ENCODE measurements at places on chromosomes 3 and 15.

- no peak for DNase-seq
Measured at GRCh38 chr15:63623232-63623969, 26.2 kb downstream of the FBXL22 start.

DNA sequence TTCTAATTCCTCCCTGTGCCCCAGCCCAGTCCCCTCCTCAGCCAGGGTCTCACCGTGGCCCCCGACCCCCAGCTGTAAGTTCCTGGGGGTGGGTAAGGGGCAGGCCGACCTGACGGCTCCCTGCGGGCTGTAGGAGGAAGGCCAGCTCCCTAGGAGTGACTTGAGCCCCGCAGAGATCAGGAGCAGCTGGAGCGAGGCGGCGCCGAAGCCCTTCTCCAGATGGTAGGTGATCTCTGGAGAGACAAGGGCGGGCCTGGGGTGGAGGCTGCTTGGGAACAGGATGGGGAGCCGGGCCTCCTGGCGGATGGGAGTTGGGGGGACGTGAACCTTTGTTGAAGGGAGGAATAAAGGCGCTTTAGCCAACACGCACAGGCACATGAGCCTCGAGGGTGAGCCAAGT lies 4.2 kb downstream of the SLC28A1 start:
- no peak for DNase-seq

DNA sequence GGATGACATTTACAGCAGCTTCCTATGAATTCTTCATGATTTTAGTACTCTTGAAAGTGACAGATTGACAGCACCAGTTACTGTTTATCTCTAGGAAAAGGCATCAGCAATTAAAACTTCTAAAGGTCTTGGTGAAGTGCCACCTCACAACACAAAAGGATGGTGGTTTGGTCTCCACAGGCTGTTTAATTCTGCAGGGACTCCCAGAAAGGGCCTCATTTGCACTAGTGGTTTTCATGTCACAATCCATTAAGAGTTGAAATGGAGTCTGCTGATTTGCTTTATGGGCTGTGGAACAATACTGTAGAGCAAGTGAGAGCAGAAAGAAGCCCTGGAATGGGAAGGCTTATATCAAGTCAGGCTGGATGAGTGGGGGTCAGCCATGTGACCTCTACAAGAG lies 225.3 kb upstream of the KCNMB2 start:
- no peak for DNase-seq

- peak; percentile 7 for DNase-seq
Measured at GRCh38 chr3:35664460-35664919, 25.2 kb downstream of the ARPP21 start.

- peak; percentile 45 for DNase-seq
Measured at GRCh38 chr3:17047162-17047561, 162.4 kb downstream of the PLCL2 start.

GRCh38 chr3:168341956-168342936 lies 246.5 kb upstream of the GOLIM4 start:
- no peak for DNase-seq

DNA sequence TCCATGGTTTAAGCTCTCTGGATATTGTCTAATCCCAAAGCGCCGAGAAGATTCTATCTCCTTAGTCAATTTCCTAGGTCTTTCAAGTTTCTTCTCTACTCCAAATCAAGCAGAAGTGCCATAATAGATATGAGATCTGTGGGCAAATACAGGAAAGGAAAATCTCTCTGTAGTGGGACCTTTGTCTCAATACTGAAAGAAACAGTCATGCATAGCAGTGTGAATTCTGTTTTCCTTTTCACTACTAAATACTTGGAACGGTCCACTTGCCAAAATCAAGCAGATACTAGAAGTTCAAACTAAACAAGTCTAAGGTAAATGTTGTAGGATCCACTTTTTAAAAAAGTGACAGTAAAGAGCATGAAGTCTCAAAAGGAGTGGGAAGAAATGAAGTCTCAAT lies 236.6 kb downstream of the ZMAT3 start:
- no peak for DNase-seq

GRCh38 chr15:66832664-66833063 lies 130.6 kb downstream of the SMAD6 start:
- no peak for DNase-seq

- DNase-seq: no peak
Measured at GRCh38 chr15:31271711-31272557, 54.7 kb upstream of the KLF13 start.

GRCh38 chr3:9023226-9023590 lies 59.9 kb upstream of the RAD18 start:
- no peak for DNase-seq

DNA sequence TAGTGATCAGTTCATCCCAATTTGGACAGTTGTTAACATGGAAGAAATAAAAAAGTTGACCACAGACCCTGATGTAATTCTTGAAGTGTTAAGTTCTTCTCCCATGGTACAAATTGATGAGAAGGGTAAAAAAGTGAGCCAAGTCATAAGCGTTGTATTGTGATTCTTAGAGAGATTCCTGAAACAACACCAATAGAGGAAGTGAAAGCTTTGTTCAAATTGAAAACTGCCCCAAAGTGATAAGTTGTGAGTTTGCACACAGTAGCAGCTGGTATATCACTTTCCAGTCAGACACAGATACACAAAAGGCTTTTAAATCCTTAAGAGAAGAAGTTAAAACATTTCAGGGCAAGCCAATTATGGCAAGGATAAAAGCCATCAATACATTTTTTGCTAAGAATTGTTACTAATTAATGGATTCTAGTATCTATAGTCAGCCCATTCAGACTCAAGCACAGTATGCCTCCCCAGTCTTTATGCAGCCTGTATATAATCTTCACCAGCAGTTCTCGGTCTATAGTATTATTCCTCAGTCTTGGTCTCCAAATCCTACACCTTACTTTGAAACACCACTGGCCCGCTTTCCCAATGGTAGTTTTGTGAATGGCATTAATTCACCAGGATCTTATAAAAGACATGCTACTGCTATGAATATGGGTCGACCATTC lies 38.2 kb downstream of the CDIN1 start:
- DNase-seq: peak; percentile 56

DNA sequence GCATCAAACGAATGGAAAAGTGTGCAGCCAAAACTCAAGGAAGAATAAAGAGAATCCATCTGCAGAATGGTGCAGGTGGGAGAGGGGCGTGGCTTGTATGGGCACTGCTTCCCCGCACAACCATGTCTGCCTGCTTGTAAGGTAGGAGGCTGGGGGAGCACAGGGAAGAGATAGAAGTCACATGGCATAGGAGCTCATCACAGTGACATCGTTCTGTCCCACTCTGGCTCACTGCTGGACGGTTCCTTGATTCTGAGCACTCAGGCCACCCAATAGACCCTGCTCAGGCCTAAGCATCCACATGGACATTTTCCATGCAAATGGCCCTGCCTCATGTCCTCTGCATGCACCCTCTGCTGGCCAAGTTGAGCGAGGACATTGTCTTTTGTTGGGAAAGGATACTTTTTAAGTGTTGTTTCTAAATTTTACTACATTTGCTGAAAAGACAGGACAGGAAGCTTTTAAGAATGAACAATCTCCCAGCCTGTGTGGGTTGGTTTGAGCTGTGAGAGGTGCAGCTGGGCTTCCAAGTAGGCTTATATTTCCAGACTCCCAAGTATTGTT lies 3.1 kb downstream of the MYLK start:
- DNase-seq: no peak

DNA sequence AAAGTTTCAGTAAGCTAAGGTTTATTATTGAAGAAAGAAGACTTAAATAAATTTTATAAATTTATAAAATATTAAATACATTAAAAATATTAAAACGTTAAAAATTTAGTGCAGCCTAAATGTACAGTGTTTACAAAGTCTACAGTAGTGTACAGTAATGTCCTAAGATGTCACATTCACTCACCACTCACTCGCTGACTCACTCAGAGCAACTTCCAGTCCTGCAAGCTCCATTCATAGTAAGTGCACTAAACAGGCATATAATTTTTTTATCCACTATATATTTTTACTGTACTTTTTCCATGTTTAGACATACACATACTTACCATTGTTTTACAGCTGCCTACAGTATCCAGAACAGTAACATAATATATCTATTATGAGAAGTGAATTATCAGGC lies 51.5 kb downstream of the TJP1 start:
- DNase-seq: no peak

GRCh38 chr3:195859846-195860411 lies 48.2 kb upstream of the MUC4 start:
- no peak for DNase-seq

DNA sequence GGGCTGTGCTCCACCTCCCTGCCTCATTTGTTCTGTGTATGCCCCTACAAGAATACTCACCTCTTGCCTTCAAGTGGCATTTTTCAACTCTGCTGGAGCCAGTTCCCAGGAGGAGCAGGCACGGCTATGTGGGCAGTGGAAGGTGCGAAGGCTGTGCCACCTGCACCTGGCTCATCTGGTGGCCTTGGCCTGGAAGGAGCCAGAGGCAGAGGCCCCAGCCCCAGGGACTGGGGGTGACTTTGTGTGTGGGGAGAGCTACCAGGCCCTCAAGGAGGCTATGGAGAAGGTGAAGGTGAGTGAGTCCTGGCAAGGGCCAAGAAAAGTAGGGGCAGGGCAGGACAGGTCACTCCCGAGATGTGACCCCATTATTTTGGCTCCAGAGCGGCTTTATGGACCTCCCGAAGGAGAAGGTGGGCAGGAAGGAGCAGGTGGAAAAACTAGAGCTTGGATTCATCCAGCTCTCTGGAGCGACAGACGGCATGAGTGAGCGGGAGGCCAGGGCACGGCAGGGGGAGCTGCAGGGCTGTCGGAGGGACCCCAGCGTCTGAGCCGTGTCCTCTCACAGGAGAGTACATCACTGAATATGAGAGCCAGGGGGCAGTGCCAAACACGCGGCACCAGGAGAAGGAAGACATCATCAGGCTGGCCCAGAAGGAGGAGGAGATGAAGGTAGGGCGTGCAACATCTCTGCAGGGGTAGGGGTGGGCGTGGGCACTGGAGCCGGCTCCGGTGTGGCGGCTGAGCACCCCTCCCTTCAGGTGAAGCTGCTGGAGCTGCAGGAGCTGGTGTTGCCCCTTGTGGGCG lies 57.3 kb upstream of the UBE2Q2 start:
- no peak for DNase-seq

- no peak for DNase-seq
Measured at GRCh38 chr15:51484781-51485180, 137.8 kb downstream of the DMXL2 start.

DNA sequence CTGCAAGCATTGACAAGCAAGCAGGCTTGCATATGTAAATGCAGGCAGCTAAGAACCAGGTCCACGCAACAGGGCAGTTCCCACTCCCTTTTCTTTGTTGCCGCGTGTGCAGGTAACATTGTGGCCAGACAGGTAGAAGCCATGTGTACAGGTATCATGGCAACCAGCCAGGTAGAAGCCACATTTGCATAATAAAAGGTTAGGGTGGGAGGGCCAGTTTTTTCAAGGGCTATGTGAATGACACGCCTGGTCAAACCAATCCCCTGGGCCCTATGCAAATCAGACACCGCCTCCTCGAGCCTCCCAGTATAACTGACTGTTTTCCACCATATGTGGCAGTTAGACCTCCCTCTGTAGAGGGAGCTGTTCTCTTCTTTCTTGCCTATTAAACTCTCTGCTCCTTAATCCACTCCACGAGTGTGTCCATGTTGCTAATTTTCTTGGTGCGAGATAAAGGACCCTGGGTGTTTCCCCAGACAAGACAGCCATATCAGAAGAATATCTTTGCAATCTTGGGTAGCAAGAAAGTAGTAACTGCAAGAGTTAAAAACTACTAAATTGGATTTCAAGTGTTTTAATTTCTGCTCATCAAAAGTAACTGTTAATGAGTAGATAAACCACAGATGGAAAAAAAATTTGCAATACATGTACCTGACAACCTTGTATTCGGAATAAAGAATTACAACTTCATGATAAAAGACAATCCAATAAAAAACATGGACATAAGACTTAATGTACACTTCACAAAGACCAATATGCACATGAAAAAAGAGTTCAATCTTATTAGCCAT lies 21.8 kb downstream of the PCOLCE2 start:
- DNase-seq: no peak

- no peak for DNase-seq
Measured at GRCh38 chr15:55349282-55349681, 30.3 kb downstream of the PIGB start.

DNA sequence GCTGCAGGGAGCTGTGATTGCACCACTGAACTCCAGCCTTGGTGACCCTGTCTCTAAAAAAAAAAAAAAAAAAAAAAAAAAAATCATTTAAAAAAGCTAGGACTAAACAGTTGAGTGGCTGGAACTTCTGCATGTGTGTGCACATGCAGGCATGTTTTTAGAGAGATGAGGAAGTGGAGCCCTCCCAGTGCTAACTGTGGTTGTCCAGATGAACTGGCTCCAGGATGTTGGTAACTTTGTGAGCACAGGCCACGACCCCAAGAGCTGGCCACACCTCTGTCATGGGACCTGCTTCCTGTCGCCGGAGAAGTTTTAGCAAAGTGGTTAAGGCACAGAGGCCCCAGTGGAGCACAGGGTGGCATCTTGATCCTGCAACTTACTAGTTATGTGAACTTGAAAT lies 27.0 kb downstream of the CHCHD6 start:
- DNase-seq: peak; percentile 21
